ENCODE measurements at places on chromosomes 2 and 18.

- DNase-seq = no peak
Observed at GRCh38 chr2:4255491-4255890, 552.1 kb downstream of the DCDC2C start.

DNA sequence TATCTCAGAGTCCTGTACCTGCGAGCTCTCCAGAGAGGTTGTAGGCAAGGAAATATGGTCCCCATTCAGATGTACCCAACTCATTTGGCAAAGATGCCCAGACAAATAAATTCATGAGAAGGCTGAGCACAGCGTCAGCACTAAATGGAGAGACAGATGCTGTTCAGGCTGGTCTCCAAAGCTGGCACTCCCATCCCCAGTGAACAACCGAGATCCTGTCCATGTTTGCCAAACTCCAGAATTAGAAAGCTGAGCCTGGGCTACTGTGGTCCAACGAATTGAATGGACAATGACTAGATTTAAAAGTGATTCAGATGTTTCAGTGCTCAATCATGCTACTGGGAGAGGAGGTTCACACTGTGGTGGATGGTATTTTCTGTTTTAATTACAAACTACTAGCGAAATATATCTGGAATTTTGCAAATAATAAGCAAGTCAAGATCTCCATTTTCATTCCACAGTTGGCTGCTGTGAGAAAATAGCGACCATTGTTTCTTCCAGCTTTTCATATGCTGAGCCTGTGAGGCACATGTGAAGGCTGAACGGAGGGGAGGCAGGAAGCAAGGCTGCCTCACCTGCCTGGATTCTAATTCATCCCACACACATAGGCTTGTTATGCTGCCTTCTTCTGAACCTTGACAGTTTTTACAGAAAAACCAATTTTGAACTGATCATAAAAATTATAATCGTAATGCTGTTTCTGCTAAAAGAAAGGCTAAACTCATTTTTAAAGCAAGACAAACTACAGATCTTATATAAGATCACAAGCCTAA lies 22.6 kb upstream of the DAPL1 start:
- DNase-seq = no peak

- no peak for DNase-seq
Observed at GRCh38 chr2:60247471-60247870, 306.0 kb downstream of the BCL11A start.

DNA sequence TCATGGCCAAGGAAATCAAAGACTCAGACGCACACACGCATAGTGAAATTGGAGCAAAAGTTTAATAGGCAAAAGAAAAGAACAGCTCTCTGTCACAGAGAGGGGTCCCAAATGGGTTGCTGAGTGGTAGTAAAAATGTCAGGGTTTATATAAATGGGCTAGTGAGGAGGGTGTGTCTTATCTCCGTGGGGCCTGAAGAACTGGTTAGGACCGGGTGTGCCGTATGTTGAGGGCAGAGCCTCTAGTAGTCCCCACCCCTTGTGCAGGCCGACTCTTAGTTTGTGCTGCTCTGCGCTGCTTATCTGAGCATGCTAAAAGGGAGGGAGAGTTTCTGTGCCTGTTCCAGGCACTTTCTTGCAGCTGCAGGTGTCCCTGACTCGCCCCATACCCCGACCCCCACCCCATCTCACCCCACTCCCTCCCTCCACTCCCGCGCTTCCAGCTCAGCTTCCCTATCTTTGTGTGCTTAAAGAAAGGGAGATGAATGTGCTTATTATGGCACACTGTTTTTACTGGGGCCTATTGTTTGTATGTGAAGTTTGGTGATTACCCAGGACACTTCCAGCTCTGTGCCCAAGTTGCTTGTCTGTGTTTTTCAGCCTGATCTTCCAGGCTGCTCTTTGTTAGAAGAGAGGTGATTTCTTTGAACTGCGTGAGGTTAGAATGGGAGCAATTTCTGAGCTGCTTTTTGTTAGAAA lies 167.4 kb downstream of the SPAG16 start:
- no peak for DNase-seq

GRCh38 chr2:160892204-160892603 lies 268.0 kb upstream of the TANK start:
- no peak for DNase-seq

- no peak for DNase-seq
Observed at GRCh38 chr2:31011587-31011986, 126.7 kb downstream of the GALNT14 start.

DNA sequence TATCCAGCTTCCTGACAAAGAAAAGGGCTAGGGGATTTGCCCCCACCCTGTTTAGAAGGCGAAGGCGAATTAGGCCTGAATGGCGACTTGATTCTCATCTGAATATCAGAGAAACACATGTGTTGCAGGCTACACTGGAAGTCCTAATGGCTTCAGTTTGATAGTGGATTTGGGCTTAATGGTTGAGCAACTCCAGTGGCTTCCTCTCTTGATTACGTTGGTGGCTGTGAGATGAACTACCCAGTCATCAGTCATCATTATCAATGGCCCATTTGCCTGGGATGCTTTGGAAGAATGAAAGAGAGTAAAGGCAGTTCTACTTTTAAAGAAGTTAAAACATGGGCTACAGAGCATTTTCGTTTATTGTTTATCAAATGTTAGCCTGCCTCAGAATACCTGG lies 60.9 kb upstream of the IL1R1 start:
- no peak for DNase-seq

DNA sequence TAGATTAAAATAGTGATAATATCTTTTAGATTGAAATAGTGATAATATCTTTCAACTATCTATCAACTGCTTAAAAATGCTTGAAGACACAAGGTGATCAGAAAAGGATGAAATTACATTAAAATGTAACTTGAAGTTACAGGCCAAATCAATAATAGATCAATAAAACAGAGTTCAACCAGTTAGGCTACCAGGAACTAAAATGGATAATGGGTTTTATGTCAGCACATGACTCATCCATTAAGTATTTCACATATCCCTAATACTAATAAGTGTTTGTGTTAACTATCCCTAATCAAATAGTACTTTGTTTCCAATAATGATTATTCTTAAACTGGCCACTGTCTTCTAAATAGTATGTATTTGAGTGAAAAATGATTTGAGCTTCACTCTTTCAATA lies 33.7 kb downstream of the CERKL start:
- no peak for DNase-seq

DNA sequence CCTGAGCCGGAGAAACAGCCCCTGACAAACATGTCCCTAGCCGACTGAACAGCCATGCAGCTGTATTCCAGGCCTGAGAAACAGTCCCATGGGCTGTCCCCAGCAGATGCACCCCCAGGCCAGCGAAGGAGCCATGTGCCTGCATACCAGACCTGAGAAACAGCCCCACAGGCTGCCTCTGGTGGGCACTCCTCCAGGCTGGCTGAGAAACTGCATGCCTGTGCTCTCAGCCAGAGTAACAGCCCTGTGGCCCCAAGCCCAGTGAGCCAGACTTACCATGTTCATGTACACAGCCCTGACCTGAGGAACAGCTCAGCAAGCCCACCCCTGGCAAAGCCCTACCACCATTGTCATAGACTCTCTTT lies 24.8 kb downstream of the BOLL start:
- DNase-seq = no peak
